Activated T-helper 1 cell treated with anti-CD3 and anti-CD28 coated beads, Interleukin-12 subunit alpha, Interleukin-12 subunit beta, Interleukin-2, Interleukin-4 antibody, amounts not matched to agents 30 ng/mL and 10 ng/mL and 1 ng/mL, durations not matched to agents 14 hours and 24 hours and 36 hours (primary cell): ENCODE measurements at places on chromosomes 5 and 9.

DNA sequence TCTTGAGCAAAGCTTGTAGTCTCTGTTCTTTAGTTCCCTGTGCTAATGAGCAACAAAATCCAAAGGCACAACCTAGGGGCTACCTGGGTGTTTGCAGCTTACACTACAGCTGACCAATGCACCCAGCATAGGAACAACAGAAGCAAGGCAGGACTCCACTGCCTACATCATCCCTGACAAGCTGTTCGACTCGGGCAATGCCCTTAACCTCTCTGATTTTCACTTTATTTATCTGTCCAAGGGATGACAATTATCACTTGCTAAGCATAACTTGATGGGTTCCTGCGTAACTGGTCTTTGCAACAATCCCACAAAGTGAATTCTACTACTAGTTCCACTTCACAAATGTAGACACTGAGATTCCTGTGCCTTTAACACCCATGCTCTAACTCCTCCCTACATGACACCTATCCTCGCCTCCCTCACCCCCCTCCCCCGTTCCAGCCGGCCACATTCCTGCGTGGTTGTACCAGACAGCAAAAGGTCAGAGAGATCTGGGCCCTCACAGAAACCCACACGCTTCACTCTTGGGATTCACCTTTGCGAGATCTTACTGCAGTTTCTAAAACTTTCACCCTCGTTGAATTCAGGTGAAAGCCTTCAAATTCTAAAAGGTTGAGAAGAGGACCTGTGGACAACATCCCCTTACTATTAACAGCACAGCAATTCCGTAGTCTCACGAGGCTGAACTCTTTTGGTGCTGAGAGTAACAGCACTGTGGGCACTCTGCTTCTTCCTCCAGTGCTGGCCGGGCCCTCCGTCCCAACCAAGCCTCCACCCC lies 995 bp downstream of the IPPK start:
- DNase-seq = no peak

DNA sequence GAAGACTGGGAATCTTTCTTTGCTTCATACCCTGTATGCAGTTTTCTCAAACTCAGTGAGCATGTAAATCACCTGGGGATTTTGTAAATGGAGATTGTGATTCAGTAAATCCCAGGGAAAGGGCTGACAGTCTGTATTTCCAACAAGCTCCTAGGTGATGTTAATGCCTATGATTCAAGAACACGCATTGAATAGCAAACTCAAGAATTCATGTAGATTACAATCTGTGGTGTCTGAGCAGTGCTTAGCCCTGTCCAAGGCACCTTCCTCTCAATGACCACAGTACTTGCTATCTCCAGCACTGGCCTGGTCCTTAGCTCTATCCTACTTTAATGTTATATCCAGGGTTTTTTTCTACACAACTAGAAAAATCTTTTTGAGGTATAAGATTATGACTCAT lies 721.4 kb upstream of the MEF2C start:
- no peak for DNase-seq

GRCh38 chr9:135278586-135278985 lies 191.1 kb downstream of the OLFM1 start:
- DNase-seq = no peak

GRCh38 chr9:137050570-137050969 lies 3.3 kb downstream of the ENTPD2 start:
- no peak for DNase-seq

DNA sequence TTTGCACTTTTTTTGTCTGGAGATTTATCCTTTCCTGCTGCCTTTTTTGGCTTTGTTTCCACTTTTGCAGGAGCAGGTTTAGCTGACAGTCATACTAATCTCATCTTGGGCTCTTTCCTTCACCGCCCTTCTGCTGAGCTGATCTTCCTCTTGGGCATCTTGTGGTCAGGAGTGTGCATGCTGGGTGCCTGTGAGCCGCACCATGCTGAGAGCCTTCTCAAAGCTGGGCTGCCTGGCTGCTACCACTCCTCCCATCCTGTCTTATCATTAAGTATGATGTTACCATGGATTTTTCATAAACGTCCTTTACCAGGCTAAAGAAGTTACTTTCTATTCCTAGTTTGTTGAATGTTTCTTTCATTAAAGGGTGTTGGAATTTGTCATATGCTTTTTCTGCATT lies 49.5 kb upstream of the MCCC2 start:
- no peak for DNase-seq

DNA sequence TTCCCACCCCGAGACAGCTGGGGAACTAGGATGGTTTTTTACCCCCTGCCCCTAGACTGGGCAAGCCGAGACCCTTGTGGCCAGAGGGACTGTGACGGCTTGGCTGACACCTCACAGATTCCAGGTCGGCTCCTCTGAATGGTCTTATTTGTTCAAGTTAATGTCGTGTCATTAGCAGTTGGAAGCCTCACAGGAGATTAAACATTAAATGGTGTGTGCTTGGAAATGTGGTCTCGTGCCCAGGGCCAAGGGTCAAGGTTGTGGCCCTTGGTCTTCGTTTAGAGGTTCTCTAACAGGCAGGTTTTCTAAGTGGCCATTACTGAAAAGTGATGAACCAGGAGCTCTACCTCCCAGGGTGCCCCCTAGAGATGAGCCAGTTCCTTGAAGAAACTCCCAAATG lies 61.2 kb upstream of the RXRA start:
- DNase-seq = no peak

DNA sequence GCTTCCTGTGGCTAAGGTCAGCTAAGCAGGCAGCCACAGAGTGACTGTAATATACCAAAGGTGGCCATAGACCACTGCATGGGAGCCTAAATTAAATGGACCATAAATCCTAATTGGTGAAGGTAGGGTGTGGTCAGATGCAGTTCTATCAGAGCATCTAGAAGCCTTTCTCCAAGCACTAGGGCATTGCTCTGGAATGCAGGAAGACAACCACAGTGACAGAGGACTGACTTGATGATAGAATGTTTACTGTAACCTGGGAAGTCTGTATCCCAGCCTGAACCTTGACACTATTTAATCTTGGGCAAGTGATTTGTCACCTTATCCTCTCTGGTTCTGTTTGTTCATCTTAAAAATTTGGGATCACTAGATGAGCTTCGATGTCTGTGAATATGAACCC lies 2.3 kb downstream of the FBXO38 start:
- no peak for DNase-seq

GRCh38 chr9:93819905-93820304 lies 135.2 kb downstream of the BARX1 start:
- DNase-seq = no peak
